G401 (cell line): ENCODE measurements at places on chromosomes 4 and X.

DNA sequence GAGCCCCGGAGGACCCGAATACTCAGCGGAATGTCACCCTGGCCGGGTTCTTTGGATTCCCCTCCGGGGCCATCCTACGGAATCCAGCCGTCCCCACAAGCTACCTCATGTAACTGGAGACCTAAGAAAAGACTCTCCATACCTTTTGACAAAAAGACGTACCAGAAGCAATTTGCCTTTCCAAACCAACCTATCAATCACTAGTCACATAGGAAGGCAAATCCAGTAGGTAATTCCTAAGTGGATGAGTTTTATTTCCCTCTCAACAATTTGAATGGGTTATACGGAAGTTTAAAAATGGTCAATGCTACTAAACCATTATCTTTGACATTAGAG lies 16.8 kb downstream of the POU4F2 start:
- no peak for DNase-seq

DNA sequence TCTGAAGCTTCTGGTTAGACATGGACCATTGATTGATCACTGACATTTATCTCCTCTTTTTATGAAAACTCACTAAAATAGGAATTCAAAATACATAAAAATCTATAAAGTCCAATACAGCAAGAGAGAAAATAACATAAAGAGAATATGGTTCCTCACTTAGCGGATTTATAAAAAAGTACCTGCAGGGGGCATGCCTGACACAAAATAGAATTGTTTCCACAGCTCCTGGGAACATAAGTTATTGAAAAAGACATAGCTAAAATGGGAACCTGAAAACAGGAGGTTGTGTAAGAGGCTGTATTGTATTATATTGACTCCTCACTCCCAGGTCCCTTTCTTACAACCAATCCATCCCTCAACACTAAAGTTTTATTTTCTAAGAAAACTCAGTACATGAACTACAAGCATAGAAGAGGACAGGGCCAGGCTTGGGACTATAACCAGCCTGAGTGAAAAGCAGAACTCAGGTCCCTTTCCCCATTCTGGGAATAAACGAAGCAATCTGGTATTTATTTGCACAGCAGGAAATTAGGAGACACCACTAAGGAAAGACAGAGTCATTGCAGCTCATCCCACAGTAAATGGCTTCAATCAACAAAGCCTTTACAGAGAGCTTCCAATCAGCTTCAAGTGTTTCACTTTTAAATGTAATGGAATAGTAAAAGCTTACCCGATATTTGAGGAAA lies 121.1 kb upstream of the NDST4 start:
- no peak for DNase-seq

DNA sequence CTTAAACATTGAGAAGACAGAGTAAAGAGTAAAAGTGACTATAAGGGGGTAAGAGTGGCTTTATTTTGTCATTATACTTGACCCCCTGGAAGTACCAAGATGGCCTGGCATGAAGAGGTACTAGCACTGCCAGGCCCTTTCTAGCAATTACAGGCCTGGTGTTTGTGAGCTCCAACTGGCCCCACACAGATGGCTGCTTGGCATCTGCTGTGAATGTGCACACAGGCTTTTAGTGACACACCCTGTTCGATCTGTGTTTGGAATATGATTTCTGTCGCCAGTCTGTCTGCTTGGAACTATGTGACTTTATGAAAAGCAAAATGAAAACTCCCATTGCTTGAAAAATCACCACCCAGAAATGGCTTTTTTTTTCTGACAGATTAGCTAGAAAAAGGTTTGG lies 123.3 kb downstream of the CLCN4 start:
- DNase-seq = peak; percentile 53

DNA sequence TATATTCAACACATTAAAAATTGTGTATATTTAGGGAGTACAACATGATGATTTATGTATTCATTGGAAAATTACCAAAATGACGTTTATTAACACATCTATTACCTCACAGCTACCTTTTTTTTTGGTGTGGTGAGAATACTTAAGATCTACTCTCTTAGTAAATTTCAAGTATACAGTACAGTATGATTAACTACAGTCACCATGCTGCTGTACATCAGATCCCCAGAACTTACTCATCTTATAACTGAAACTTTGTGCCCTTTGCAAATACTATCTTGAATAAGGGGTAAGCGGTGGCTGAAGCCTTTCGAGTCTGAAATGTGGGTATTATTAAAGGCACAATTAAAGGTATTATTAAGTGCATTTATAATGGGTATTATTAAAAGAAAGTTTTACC lies 976 bp downstream of the PHKA1 start:
- DNase-seq = no peak

DNA sequence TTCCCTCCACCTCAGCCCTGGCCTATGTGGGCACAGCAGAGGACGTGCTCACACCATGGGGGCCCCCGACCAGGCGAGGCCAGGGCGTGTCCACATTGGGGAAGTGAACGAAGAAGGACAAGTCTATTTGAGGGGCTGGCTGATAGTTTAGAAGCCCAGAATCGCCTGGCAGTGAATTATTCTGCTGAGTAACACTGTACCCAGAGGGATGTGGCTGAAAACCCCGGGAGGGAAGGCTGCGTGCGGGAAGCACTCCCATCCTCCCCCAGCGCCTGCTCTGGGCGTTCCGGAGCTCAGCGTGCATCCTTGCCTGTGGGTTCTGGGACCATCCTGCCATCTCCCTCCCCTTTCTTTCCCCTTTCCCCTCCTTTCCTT lies 66.6 kb downstream of the TRMT44 start:
- DNase-seq = no peak

GRCh38 chr4:119136546-119136945 lies 914 bp downstream of the MYOZ2 start:
- no peak for DNase-seq

DNA sequence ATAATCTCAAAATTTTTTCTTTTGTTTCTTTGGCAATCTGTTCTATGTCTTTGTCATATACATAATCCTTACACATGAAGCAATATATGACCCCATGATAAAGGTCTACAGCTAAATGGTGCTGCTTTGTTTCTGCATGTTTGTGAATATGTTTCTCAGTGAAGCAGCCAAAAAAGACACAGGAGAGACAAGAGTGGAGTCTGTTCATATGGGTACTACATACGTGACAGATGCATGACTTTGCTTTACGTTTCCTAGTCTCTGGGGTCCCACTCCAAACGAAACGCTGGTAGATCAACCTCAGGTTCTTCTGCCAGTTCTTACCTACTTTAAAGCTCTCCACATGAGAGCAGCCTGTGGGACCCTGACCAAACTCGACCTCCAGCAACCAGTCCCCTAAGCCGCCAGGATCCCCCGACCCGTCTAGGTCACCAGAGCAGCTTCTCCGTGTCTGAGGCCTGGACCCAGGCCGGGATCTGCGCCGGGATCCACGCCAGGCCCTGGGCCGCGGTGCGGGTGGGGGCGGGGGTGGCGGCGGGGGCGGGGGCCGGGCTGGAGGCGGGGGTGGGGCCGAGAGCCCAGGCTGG lies 1.5 kb downstream of the USP51 start:
- peak; percentile 40 for DNase-seq

DNA sequence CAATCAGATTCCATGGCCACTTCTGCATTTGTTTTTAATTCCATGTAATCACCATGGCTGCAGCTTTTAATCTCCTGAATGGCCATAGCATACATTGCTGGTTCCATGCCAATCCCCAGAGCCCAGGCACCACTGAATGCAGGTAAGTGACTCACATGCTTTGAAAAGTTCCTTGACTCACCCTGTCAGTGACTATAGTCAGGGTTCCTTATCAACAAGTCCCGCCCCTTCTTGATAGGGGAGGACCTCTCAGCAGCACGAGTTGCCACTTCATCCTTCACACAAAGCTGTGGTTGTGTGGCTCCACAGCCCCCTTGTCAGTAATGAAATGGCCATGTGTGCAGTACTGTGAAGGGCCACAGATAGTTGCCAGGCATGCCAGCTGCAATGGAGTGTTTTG lies 516.6 kb downstream of the PPARGC1A start:
- DNase-seq = no peak

DNA sequence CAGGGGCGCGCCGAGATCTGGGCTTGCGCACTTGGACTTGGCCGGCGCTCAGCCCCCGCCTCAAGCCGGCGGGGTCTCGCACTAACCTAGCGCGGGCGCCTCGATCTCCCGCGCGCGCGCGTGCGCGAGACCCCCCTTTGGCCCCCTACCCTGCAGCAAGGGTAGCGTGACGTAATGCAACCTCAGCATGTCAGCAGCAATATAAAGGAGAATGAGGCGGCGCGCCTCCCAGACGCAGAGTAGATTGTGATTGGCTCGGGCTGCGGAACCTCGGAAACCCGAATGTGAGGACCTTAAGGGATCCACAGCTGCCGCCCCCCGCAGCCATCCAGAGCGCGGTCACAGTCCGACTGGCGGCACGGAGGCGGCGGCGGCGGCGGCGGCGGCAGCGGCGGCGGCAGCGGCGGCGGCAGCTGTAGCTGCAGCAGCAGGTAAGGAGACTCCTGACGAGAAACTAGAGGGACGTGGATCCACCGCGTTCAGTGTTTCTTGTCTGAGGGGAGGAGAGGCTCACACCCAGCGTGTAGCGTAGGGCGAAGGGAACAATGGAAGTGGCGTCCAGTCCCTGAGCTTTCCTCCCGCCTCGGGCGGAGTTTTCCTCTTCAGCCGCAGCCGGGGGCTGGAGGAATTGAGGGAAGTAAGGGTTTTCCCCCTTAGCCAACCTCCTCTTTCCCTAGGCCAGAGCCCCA lies at the start of the genes SATL1 and ZNF711:
SATL1 (minus strand) TSS at position 19 of the 689 bp plus-strand sequence. CDS start 134,811 bp downstream, outside the sequence.
ZNF711 (plus strand) TSS at position 231 of the 689 bp plus-strand sequence. CDS start 3,582 bp downstream, outside the sequence.
- peak; percentile 65 for DNase-seq

GRCh38 chr4:70581980-70582379 lies 10.1 kb upstream of the AMBN start:
- DNase-seq = no peak

- no peak for DNase-seq
Observed at GRCh38 chr4:74369855-74370254, 4.9 kb downstream of the EREG start.

DNA sequence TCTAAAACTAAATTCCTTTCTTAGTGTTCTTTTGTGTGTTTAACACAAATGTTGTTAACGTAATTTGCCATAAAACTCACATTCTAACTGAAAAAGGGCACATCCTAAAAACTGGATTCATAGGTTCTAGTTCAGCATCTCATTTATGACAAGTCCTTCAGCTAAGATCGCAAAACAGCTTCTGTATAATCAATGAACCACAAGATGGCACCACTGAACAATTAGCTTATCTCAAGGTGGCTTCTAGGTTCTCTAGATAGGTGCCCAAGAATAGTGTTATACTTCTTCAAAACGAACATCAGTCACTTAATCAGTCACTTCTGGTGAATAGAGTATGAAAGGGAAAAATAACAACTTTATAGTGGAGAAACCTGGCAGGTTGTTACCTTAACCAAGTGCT lies 54.3 kb downstream of the NRK start:
- DNase-seq = no peak

- no peak for DNase-seq
Observed at GRCh38 chrX:148541584-148541940, 41.1 kb downstream of the AFF2 start.

- no peak for DNase-seq
Observed at GRCh38 chr4:16752150-16752549, 146.3 kb downstream of the LDB2 start.

GRCh38 chr4:2362266-2363055 lies 56.0 kb downstream of the ZFYVE28 start:
- no peak for DNase-seq

- no peak for DNase-seq
Observed at GRCh38 chr4:22363036-22363435, 152.8 kb downstream of the ADGRA3 start.

DNA sequence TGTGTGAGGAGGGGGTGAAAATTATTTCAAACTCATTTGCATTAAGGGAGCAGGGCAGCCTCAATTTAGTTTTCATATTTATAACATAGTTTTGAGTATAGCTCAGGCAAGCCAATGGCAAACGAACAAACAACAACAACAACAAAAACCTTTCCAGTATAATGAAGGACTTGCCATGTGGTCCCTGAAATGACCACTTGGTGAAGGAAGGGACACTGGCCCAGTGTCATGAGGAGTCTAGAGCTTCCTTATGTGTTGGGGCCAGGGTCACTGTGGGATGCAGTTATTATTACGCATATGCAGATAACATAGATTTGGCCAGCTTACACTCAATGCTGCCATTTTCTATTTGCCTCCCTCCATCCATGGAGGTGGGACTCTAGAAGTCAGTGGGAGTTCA lies 23.3 kb downstream of the NKX3-2 start:
- DNase-seq = no peak

DNA sequence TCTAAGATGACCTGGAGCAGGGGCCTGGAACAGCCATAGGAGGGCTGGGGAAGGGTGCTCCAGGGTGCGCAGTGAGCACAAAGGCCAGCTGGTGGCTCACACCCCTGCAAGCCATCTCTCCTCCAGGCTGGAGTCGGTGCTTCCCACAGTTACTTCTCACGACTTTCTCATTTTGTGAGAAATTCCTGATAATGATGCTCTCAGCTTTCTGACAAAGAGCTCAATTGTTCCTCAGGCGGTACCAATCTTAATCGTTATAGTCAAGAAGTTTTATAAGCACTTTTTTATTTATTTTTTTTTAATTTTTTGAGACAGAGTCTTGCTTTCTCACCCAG lies 11.7 kb upstream of the WFS1 start:
- no peak for DNase-seq

DNA sequence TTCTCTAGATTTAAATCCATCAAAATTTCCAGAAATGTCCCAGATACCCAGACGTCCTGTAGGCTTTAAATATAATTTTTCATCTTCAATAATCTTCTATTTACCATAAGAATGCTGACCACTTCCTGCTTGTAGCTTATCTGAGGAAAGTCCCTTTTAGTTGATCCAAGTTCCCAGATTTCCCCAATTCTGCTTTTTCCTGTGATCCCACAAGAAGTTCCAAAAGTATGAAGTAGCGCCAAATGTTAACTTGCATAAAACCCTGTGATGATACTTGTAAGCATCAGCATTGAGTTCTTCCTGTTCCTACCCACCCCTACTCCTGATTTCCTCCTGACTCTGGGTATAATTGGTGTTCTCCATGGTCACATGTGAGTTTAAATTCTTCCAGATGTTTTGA lies 10.6 kb upstream of the TLR8 start:
- DNase-seq = no peak

- no peak for DNase-seq
Observed at GRCh38 chr4:40971338-40971737, 221.6 kb downstream of the NSUN7 start.

DNA sequence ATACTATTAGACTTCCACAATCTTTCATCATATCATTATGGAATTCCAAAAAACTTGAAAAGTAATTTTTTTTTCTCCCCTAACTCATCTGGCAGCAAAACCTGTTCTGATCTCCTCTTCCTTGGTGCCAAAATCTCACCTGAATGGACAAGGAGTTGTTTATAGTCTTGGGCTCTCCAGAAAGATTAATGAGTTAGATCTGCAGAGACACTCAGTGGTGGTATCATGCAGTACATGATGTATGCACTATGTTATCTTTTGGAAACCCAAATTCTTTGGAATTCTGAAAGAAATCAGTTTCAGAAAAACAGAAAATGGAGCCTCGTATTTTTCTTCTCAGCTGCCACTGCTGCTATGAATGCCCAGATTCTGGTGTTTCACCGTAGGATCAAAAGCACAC lies 11.7 kb downstream of the GPM6B start:
- no peak for DNase-seq

DNA sequence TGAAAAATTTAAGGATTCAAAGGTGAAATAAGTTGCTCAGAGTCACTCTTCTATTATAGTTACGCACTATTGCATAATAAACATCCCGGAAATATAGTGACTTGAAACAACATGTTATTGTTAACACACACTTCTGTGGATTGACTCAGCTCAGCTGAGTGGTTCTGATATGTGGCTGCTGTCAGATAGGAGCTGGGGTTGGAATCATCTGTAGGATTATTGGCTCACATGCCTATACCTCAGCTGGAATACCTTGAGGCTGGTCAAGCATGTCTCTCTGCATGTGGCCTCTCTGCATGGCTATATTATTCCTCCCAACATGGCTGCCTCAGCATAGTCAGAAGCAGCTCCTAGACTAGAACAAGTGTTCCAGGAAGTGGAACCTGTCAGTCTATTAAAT lies 486.7 kb upstream of the MAGEB2 start:
- no peak for DNase-seq
